ENCODE measurements at places on chromosomes 3 and 15. TPM values are rescaled to one million over a fixed set of nuclear protein-coding genes. Genes with fewer than 3 reads are reported as not detected.

The BSN gene
- 0.62 TPM for total RNA-seq

The GREM1 gene
- total RNA-seq, result 4.6 TPM

The CD200 gene
- total RNA-seq, result 23.8 TPM

The IQCF5 gene
- not detected for total RNA-seq

The MKRN2 gene
- 23.9 TPM for total RNA-seq

DNA sequence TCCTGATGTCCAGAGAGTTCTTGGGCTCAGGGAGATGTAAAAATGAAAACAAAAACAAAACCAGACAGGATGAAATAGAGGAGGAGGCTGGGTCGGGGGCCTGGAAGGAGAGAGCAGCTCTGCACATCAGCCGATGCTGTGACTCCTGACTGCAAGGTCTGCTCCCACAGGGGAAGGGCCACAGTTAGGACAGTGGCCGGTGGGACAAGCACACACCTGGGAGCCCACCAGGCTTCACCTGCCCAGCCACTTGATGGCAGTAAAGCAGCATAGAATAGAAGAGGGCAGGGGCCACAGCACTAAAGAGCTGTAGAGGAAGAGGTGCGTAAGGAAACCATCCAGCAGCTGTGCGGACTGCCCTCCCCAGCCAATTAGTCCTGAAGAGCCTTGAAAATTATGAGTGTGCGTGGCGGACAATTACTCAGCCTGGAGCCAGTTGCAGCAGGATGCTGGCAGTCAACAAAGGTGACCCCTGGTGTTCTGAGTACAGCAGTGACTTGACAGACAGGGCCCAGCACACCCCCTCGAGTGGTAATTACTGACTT, 29.8 kb downstream of the ALS2CL start:
- peak; percentile 52 for DNase-seq

DNA sequence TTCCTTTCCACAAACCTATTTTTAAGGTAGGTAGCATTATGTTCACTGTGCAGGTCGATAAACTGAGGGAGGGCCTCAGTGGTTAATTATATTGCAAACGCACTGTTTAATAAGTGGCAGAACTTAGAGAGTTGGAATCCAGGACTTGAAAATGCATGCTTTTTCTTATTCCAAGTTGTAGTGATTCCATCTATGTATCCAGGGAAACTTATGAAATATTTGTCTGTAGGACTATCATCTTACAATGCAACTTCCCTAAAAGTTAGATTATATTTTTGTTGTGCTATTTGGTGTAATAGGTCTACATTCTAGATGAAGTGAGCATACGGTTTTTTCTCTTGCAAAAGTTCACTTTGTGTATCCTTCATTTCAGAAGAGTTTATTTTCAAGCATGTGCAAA, 419.5 kb downstream of the NAALADL2 start:
- no peak for DNase-seq

DNA sequence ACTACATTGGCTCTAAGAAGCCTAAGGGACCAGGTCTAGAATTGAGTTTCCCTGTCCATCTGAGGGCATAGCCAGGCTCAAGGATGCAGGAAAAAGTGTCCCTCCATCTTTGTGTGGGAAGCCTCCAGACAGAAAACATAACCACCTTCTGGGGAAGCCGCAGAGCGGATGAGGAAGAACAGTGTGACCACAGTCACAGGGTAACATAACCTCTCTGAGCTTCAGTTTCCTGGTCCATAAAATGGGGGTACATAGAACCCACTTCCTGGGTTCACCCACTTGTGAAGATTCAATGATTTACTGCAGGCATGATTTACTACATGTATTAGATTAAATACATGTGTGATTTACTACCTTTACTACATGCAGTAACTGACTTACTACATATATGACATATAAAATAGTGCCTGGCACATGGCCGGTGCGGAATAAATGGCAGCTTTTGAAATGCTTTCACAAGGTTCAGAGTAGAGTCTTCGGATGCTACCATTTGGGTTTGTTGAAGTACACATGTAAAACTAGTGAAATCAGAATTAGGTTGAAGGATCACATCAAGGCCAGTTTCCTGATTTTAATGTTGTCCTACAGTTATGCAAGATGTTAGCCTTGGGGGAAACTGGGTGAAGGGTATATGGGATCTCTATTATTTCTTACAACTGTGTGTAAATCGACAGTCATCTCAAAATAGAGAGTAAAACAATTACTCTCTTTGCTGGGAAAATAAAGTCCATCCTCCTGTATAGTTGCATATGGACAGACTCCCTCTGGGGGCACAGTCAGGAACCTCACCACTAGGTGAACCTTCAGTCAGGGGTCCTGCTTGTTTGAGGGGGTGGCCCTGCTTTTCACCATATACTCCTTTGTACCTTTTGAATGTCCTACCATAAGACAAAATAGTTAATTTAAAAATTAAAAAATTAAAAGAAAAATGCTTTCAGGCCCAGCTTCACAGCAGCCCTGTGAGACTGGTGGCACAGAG, 86.0 kb downstream of the SEMA5B start:
- no peak for DNase-seq

- DNase-seq, result no peak
Measured at GRCh38 chr15:49621401-49621811, 558 bp downstream of the DTWD1 start.

- DNase-seq, result no peak
Measured at GRCh38 chr3:183514021-183514420, 41.5 kb downstream of the KLHL6 start.

DNA sequence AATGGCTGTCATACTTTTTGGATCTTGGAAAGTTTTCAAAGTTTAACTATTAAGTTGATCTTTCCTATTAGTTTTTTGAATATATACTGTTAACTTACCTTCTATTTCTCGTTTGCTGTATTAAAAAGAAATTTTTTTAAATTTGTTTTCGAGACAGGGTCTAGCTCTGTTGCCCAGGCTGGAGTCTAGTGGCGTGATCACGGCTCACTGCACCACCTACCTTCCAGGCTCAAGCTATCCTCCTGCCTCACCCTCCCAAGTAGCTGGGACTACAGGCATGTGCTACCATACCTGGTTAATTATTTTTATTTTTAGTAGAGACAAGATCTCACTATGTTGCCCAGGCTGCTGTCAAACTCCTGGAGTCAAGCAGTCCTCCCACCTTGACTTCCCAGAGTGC, 4.6 kb downstream of the KNL1 start:
- DNase-seq, result no peak

All from sciatic nerve (tissue), 2 donors.